ENCODE measurements at places on chromosomes 12 and 14. TPM values are rescaled to one million over a fixed set of nuclear protein-coding genes. Genes with fewer than 3 reads are reported as not detected.

GRCh38 chr14:94538070-94538740 lies 23.0 kb upstream of the SERPINA4 start:
- no peak for DNase-seq

- DNase-seq = no peak
Observed at GRCh38 chr12:61525331-61525730, 734.9 kb upstream of the USP15 start.

GRCh38 chr14:60485598-60486251 lies at the start of gene C14orf39:
C14orf39 (minus strand) TSS chr14:60486063; CDS start chr14:60485078, 985 bp downstream.
- DNase-seq = no peak

Gene NOXRED1
- 1.0 TPM for total RNA-seq

DNA sequence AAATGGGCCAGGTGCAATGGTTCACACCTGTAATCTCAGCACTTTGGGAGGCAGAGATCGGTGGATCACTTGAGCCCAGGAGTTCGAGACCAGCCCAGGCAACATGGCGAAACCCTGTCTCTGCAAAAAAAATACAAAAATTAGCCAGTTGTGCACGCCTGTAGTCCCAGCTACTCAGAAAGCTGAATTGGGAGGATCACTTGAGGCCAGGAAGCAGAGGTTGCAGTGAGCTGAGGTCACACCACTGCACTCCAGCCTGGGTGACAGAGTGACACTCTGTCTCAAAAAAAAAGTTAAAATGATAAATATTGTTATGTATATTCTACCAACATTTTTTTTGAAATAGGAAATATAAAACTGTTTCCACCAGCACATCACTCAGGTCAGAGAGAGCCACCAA lies 64.9 kb downstream of the NDUFA12 start:
- DNase-seq = no peak

DNA sequence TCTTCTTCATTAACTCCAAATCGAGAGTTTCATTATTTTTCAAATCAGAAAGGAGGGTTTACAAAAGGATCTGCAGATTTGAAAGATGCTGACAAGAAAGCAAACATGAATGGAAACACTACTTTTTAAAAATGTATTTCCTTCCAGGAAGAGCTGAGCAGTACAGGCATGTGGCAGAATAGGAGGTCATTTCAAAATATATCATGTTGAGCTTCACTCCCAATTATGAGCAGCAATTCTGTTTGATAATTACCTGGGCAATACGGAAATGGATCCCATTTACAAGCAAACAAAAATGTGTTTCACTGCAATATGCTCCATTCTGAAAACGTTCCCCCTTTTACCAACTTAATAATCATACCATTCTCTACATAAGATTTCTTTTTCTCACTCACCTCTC lies 147.7 kb upstream of the BCL2L14 start:
- DNase-seq = no peak

Gene C12orf50
- 0.48 TPM for total RNA-seq

Gene TMEM132C
- total RNA-seq = 0.78 TPM

Gene SERPINA10
- total RNA-seq = not detected

- DNase-seq = no peak
Observed at GRCh38 chr12:116130431-116130830, 147.1 kb downstream of the MED13L start.

Measured in aorta (tissue), 5 donors.